ENCODE measurements at places on chromosomes 4 and X.
A peak's percentile ranks its signal among the peaks of the same experiment; 100 is the strongest.

GRCh38 chrX:12956704-12957534, 18.0 kb upstream of the TMSB4X start:
- peak; percentile 61 for DNase-seq

DNA sequence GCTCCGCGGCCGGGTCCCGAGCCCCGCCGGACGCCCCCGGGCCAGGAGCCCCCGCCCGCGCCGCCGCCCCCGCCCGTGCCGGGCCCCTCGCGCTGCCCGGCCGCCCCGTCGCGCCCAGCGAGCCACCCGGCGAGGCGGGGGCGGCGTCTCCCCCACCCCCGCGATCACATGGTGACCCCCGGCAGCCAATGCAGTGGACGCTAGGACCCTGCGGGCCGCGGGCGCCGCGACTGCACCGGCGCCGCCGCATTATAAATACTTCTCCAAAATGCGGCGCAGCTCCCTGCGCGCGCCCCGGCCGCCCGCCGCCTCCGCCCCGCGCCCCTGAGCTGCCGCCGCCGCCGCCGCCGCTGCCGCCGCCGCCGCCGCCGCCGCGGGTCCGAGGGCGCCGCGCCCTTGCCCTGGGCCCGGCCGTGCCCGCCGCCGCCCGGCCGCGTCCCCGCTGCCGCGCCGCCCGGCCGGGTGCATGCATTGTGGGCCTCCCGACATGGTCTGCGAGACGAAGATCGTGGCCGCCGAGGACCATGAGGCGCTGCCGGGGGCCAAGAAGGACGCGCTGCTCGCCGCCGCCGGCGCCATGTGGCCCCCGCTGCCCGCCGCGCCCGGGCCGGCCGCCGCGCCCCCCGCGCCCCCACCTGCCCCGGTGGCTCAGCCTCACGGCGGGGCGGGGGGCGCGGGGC, at the start of gene NAT8L:
Gene NAT8L, plus strand, starts transcription at position 282 of the 680 bp plus-strand sequence. Its CDS starts 185 bp downstream, at position 467.
- DNase-seq = no peak

GRCh38 chrX:23904096-23904495, 3.6 kb downstream of the APOO start:
- no peak for DNase-seq

DNA sequence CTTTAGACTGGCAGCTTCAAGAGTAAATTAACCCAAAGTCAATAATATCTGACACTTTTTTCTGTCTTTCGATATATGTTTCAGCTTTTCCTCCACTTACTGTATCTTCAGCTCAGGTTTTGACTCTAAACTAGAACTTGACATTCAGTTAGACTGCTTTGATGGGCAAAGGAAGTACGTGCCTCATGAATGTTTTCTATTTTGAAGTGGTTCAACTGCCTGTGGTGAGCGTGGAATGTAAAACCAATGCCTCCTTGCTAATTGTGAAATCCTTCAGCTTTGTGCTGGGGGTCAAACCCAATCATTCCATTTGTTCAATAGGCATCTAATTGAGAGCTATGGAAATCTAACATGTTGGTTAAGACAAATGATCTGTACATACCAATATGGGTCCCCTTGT, 857.0 kb upstream of the HTR2C start:
- no peak for DNase-seq

Measured in ascending aorta (tissue), 2 donors.